ENCODE measurements at places on chromosomes 7 and 10.

GRCh38 chr7:1888425-1888824 lies 218.3 kb downstream of the ELFN1 start:
- no peak for DNase-seq

DNA sequence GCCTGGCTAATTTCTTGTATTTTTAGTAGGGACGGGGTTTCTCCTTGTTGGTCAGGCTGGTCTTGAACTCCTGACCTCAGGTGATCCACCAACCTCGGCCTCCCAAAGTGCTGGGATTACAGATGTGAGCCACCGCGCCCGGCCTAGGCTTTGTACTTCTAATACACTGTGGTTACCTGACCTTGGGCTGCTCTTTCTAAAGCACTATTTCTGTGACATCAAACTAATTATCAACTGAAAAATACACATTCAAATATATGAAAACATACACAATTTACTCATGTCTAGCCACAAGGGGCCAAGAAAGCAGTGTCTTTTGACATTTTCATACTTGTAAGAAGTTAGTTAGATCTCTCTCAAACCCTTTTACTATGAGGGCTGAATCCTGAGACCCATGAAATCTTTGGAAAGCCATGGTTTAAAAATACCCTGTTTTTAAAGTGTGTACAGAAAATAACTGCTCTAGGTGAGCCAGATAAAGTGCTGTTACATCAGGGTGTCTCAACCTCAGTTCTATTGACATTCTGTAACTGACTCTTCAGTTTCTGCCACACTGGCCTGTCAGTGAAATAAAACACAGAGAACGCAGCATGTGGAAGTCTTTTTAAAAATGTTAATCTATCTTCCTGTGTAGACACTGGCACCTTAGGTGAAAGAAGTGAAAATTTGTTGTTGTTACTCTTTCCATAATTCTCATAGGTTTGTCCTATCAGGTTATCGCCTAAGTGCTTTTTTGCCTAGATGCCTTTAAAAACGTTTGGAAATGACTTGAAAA lies 58.8 kb downstream of the CREM start:
- DNase-seq = no peak

DNA sequence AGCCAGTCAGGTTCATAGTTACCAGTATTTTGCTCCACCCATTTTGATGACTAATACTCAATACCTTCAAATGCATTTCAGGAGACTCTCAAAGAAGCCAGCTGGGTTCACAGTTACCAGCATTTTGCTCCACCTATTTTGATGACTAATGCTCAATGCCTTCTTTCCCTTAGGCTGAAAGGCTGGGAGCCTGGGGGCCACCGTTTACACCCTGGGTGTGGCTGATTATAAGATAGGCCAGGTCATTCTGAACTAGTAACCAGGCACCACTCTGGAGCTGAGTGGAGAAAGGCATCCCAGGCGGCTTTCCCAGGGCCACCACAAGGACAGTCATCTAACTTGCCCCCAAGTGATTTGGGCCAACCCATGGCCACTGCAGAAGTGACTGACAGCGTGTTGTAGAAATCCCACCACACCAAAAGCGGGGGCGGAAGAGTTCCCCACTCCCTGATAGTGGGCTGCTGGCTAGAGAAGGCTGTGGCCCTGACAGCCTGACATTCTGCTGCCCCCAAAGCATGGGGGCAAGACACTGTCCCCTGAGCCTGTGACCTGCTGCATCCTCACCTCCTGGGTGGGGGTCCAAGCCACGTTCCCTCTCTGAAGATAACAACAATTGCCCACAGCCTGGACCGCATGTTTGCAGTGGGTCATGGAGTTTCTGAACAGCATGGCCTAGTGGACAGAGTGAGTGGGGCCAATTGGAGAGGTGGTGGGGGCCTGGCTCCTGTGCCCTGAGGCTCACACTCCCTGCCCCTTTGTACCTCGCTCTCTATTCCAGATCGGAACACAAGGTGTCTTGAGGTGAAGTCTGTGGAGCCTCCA lies 23.0 kb upstream of the ZNF488 start:
- DNase-seq = peak; percentile 88

DNA sequence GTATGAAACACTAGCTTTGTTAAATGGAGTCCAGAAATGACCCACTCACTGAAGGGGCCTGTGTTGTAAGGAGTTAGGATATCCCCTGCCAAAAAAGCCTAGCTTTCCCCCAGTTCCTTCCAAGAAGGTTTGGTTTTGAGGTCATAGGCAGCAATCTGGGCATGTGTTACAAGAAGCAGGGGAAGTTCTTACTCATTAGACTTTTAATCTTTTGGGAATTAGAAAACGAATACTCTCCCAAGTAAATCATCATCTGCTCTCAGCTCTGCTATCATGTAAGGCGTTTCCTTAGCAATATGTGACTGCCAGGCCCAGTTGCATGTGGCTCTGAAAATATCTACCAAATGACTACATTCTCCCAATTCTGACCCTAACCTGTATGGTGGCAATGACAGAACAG lies 3.7 kb downstream of the NOD1 start:
- no peak for DNase-seq

GRCh38 chr10:32041290-32042028 lies 14.8 kb downstream of the KIF5B start:
- no peak for DNase-seq

DNA sequence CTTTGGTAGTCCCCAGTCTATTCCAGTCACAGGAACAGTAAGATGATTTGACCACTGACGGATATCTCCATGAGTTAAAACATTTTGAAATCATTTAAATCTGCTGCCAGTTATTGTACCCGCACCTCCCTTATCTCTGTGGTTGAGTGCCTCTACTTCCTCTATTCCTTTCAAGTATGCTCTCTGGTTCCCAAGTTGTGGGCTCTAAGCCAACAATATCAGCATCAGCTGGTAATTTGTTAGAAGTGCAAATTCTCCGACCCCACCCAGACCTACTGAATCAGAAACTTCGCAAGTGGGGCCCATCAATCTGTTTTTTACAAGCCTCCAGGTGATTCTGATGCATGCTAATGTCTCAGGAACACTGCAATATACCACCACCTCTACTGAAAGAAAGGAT lies 235.5 kb downstream of the CCSER2 start:
- no peak for DNase-seq

DNA sequence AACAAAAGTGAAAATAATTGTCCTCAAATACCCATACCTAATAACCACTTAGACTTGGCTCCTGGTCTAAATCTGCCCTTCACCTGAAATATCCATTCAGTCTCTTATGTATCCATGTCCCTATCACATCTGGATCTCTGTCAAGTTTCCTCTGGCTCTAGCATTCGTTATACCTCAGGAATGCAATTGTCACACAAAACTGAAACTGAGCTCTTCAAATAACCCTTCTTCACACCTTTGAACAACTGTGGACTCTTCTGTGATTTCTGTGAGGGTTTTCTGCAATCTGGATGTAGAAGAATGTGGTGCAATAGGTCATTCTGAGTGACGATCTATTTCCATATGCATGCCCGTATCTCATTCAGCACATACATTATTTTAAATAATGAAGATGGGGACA lies 53.5 kb upstream of the FGL2 start:
- DNase-seq = peak; percentile 13

DNA sequence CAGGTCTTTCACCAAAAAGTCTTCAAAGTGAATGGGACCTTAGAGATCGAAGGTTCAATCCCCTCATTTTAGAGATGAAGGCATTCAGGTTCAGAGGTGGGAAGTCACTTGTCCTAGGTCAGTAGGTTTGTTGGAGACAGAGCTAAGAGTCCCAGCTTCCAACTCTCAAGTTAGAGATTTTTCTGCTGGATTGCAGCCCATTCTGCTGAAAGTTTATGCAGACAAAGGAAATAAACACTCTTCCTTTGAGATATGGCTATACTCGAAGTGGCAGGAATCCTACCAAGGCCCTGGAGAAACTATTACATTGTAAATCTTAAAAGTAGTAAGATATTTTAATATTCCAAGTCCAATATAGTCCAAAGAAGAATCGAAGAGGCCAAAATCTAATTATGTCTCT lies 64.4 kb downstream of the LYZL1 start:
- DNase-seq = no peak

DNA sequence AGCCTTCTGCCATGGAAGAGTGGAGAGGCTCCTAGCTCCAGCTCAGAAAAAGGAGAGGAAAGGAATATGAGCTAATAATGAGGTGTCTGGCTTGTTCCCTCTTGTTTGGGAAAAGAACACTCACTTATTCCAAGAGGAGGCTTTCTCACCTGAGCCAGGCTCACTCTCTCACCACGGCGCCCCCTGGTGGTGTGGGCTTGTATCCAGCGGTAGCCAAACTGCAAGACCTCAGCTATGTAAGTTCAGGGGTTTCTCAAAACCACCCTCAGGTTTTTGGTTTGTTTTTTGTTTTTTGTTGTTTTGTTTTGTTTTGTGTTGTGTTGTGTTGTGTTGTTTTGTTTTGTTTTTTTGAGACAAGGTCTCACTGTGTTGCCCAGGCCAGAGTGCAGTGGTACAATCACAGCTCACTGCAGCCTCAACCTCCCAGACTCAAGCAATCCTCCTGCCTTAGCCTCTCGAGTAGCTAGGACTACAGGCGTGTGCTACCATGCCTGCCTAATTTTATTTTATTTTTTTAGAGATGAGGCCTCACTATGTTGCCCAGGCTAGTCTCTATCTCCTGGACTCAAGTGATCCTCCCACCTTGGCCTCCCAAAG lies 124.0 kb downstream of the TMEM130 start:
- DNase-seq = peak; percentile 84

DNA sequence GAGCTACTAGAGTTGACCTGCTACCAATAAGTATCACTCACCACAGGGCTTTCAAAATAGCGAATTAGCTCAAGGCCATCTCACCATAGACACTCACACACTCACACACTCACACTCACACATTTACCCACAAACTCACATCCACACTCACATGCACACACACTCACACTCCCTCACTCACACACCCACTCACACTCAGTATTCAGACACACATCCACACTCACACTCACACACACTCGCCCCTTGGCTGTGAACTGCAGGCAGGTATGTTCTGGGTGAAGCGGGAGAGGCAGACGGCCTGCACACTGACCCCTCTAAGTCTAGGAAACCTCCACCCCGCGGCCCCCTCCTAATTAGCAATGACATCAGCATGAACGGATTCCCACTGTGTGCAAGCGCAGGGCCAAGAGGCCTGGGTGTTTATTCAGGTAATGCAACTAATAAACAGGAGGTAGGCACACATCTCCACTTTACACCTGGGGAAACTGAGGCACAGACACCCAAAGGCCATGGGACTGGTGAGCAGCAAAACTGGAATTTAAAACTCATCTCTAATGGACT lies 94.6 kb downstream of the ADARB2 start:
- no peak for DNase-seq

- peak; percentile 14 for DNase-seq
These were observed 117.5 kb upstream of the HGF start for GRCh38 chr7:81887098-81888090.

- no peak for DNase-seq
These were observed 298.2 kb downstream of the GRID1 start for GRCh38 chr10:86068231-86069054.

- peak; percentile 38 for DNase-seq
These were observed 5.0 kb upstream of the MSMB start for GRCh38 chr10:46050941-46051623.

- no peak for DNase-seq
These were observed 46.6 kb upstream of the GRID1 start for GRCh38 chr10:86413046-86413728.

DNA sequence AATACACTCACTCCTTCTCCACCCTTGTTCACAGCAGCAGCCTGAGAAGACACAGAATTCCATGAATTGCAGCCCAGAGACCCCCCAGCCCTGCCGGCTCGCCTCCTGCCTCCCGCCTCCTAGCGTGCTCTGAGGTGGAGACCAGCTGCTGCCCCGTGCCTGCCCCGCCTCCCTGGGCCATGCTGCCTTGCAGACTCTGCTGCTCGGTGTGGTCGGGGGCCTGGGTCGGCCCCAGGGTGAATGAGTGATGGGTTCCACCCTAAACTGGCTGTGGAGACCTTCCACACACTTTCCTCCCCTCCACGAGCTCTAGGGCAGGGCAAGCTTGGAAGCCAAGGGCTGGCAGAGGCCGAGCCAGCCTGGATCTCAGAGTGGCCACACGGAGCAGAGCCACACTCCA lies 479.3 kb downstream of the DNAJB6 start:
- no peak for DNase-seq

DNA sequence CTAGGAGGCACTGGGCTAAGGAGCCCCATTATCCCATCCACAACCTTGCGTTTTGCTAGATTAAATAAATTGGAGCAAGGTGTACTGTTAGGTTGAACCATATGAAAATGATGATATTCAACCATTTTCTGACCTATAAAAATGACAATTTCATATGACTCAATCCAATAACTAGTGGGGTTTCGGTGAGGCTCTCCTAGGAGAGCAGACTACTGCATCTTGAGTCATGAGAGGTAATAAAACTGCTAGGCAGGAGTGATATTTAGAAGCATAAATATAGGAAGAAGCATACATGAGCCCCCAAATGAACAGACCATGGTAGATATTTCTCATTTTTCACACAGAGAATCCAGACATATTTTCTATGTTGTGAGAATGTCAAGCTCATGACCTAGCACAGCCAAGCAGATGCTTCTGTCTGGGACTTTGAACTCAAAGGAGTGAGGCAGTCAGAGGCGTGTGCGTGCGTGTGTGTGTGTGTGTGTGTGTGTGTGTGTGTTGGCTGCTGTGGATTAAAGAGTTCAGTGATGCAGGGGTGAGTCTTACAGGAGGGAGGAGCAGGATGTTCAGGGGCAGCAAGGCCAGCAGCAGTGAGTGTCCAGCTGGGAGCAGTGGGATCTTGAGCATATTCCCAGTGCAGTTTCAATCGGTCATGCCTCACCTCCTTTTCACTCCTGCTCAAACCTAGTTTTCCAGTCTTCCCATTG lies 17.8 kb upstream of the WDR11 start:
- no peak for DNase-seq

DNA sequence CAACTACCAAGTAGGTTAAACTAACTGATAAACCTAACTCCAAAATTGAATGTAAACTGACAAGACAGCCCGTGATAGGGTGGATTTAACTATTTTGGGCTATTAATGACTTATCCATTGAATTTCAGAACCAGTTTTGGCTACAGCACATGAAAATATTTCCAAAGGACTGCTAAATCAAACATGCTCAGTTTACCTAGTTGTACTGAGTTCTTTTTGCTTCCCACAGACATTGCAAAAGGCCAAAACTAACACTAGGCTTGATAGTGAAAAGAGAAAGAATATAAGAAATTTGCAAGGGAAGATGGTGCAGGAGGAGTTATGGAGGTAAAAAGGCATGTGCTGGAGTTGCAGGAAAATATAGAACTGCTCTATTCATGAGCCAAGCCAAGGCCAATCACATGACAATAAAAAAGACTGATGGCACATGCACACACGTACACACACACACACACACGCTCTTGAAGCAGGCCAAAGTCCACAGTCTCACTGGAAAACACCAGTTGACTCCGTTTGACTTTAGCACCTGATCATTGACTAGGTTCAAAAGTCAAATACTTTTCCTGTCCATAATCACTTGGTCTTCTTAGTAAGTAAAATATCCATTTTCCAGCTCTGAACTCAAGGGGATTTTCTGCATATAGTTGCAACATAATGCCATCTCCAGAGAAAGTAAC lies 76.0 kb upstream of the AGBL3 start:
- DNase-seq = no peak

DNA sequence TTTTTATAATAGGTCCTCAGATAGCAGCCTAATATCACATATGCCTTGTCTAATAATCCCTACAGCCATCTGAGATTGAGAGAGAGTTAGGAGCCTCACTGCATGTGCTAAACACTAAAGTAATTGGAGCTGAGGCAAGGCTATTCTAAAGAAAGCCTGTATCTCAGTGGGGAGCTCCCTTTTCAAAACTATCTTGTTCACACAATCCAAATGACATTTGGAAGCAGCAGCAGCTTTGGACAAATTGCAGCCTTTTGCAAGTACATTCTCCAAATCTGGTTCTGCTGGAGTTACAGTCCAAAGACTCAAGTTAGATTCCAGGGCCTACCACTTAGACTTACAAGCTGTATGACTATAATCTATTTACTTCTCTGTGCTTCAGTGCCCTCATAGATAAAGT lies 104.5 kb downstream of the MACC1 start:
- no peak for DNase-seq

Data from Daoy (cell line).